ENCODE measurements at places on chromosomes 13 and 19.

DNA sequence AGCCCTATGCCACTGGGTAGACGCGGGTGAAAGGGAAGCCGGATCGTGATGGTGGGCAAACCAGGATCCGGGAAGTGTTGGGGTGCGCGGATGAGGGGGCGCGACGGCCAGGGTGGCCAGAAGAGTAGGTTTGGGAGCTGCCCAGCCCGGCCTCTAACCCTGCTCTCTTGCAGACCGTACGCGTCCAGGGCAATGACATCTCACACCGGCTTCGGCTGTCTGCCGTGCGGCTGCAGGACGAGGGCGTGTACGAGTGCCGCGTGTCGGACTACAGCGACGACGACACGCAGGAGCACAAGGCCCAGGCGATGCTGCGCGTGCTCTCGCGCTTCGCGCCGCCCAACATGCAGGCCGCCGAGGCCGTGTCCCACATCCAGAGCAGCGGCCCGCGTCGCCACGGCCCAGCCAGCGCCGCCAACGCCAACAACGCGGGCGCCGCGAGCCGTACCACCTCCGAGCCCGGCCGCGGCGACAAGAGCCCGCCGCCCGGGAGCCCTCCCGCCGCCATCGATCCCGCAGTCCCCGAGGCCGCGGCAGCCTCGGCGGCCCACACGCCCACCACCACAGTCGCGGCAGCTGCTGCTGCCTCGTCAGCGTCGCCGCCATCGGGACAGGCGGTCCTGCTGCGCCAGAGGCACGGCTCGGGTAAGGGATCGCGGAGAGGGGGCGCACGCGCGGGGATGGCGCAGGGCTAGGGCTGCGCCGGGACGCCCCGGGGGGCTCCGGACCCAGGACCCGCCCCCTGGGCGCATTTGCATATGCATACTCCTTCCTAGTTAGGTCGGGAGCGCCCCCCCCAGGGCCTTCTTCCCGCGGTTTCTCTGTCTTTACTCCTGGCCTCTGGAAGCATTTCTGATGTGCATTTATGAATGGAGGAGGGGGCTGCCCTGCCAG, 4.1 kb downstream of the VSTM2B start:
- DNase-seq: peak; percentile 48

GRCh38 chr13:101942038-101942437, 459.8 kb downstream of the FGF14 start:
- no peak for DNase-seq

DNA sequence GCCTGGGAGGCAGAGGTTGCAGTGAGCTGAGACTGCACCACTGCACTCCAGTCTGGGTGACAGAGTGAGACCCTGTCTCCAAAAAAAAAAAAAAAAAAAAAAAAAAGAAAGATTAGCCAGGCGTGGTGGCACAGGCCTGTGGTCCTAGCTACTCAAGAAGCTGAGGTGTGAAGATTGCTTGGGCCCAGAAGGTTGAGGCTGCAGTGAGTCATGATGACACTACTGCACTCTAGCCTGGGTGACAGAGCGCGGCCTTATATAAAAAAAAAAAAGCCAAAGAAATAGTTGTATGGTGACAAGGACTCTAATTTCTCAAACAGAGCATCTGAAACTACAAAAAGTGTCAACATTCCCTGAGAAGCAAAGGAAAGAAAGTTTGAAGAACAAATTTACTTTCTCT, 3.4 kb downstream of the PBX4 start:
- DNase-seq: no peak

DNA sequence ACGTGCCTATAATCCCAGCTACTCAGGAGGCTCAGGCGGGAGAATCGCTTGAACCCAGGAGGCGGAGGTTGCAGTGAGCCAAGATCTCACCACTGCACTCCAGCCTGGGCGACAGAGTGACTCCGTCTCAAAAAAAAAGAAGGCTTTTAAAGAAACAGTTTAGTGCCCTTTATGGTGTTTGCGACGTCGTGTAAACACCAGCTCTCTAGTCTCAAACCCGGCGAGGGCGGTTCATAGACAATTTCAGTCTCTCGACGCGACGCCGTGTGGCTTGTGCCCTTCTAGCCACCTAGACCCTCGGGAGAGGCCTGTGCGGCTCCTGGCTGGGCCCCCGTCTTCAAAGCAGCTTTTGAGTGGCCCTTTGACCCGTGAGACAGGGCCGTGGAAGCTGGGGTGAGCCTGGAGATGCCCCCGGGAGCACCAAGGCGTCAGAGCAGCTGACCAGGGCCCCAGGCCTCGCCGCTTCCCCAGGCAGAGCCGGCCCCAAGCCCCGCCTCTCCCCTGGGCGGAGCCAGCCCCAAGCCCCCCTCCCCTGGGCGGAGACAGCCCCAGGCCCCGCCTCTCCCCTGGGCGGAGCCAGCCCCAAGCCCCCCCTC, 5.0 kb upstream of the MADCAM1 start:
- no peak for DNase-seq

DNA sequence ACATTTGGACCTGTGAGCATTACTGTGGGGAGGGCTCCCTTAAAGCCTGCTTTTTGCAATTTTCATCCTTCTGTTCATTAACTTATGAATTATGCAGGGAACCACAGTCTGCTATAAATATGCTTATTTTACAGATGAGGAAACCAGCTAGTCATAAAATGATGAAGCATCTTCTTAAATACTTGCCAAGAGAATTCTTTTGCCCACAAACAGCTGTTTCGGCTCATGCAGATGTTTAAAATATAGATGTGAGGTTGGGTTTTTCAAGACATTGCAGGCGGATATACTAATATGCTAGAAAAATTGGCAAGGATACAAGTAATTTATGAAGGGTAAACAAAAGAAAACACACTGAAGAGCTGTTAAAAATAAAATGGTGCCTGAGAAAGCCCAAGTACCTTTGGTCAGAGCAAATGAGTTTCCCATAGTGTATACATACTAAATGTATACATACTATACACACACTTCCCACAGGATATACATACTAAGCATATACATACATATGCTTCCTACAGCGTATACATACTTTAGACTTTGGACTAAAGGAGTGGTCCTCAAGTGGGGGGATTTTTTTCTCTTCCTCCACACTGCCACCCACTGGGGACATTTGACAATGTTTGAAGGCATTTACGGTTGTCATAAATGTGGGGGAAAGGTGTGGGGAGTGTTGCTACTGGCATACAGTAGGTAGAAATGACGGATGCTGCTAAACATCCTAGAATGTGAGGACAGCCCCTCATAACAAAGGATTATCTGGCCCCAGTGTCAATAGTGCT, 164.9 kb upstream of the CSNK1A1L start:
- no peak for DNase-seq

- no peak for DNase-seq
Observed at GRCh38 chr19:4388337-4389063, 11.8 kb downstream of the SH3GL1 start.

- no peak for DNase-seq
Observed at GRCh38 chr19:19579533-19580361, 38.7 kb downstream of the PBX4 start.

DNA sequence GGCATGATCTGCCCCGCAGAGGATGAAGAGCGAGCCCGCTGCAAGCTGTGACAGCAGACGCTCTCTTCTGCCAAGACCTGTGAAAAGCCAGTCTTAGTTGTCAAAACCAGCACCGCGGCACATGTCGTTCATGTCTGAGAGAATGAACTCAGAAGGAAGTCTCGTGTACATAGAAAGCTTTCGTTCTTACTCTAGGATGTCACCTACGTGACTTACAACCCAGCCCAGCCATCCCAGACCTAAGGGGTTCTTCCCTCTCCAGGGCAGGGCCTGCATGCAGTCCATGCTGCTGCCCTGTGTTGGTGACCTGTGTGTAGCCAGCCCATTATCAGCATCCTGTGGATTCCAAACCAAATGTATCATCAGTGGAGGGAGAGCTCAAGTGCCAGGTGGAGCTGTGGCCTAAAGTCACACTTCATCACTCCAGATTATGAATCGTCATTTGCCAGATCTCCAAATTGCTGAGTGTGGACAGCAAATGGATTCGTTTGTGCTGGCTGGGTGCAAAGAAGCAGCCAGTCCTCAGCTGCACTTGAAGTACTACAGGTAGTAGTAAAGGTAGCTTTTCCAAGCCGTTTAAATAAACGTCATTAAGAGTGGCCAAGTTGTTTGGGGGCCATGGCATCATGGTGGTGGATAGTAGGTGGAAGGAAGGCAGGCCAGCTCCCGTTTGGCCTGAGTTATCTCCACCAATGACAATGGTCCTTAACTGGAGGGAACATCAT, 73.9 kb upstream of the GPR183 start:
- DNase-seq: peak; percentile 48

GRCh38 chr19:27774337-27774736, 1438.6 kb downstream of the UQCRFS1 start:
- DNase-seq: no peak

DNA sequence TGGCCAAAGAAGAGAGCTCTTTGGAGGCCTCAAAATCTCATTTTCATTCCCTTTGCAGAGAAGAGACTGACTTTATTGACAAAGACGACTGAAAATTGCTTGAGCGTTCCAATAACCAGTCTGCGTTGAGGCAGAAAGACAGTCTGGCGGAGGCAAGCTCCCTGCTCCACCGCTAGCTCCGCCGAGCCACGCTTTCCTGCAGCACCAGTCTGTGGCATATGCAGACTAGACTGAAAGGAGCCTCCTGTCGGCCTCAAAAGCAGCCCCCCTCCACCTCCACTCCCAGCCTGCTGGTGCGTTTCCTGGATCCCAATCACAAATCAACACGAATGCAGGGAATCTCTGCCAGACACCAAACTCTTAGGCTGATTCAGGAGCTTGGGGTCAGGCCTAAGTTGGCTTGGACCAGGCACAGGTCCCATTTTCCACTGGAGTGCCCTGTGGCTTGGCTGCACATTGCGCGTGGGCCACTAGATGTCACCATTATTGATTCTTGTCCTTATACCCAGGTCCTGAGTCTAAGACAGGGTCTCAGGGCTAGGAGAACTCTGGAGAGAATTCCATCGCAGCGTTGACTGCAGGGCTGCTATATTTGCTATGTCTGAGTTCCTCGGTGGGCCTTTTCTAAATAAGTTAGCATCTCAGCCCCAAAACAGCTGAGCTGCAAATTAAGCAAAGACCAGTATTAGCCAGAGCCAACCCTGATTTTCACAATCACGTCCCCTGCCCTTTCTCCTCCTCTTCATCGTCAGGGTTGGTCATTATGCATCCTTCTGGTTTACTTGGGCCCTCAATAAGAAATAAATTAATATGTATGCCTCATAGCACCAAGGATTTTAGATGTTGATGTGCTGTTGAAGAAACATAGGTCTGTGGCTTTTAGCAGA, 5.2 kb upstream of the ZNF507 start:
- peak; percentile 70 for DNase-seq

GRCh38 chr19:46056536-46056935, 15.7 kb upstream of the IGFL4 start:
- no peak for DNase-seq

- DNase-seq: no peak
Observed at GRCh38 chr19:1272423-1273262, 2.7 kb upstream of the FAM174C start.

DNA sequence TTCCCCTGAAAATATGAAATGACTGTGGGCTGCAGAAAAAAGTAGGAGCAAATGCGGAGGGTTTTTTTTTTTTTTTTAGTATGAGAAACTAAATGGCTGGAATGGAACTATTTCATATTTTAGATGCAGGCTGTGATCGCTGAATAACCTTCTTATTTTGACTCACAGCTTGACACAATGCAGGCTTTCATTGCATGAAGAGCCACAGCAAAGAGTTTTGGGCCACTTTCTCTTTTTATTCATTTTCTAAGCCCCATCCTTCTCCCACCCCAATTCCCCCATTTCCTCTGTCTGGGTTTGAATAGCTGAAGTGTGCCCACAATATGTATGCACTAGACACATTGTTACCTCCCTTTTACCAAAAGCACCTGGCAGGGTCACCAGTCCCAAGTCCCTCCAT, 125.9 kb downstream of the COG6 start:
- DNase-seq: no peak

GRCh38 chr19:2477732-2478191, 1.8 kb downstream of the GADD45B start:
- DNase-seq: peak; percentile 81

GRCh38 chr13:99980201-99980823, 1.3 kb upstream of the ZIC2 start:
- no peak for DNase-seq

- DNase-seq: no peak
Observed at GRCh38 chr13:35518337-35518946, 42.0 kb upstream of the MAB21L1 start.

GRCh38 chr19:19548915-19549759, 11.1 kb downstream of the CILP2 start:
- no peak for DNase-seq

DNA sequence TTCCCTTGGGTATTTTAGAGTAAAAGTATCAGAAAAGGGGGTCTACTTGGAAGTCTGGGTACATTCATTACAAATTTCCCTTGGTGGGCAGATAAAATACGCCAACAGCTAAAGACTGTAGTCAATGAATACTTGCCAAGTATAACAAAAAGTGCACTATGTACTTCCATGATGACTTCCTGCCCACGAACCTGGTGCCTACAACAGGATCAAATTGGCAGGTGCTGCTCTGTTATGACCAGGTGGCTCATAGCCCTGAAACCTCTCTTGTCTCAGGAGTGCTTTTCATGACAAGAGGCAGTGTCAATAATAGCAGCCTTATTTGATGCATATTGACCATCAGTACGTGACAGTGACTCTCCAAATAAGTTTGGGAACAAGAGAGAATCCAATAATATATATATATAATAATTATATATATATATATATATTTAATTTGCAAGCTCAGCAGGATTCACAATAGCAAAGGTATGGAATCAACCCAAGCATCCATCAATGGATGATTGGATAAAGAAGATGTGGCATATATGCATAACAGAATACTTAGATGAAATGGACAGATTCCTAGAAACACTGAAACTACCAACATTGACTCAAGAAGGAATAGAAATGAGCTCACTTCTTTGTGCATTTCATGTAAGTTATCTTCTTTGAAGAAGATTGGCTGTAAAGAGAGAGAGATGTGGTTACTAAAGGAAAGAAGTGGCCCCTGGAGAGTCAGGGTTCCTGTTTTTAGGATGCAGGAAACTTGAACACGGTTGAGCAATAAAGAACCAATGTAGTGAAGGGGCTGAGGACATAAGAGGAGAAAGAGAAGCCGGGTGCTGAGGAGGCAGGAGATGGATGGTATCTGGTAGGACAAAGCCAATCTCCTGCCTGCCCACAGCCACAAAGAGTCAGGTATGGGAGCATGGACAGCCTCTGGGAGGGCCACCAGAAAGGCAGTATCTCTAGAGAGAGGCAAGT, 52.0 kb upstream of the GTF2F2 start:
- DNase-seq: no peak

GRCh38 chr13:97120346-97120745, 101.8 kb upstream of the MBNL2 start:
- DNase-seq: no peak

- DNase-seq: no peak
Observed at GRCh38 chr13:37539976-37540605, 58.5 kb downstream of the POSTN start.
